ENCODE measurements at places on chromosomes 16 and 17.

GRCh38 chr16:57127037-57127763, 34.8 kb downstream of the CPNE2 start:
- DNase-seq, result no peak

DNA sequence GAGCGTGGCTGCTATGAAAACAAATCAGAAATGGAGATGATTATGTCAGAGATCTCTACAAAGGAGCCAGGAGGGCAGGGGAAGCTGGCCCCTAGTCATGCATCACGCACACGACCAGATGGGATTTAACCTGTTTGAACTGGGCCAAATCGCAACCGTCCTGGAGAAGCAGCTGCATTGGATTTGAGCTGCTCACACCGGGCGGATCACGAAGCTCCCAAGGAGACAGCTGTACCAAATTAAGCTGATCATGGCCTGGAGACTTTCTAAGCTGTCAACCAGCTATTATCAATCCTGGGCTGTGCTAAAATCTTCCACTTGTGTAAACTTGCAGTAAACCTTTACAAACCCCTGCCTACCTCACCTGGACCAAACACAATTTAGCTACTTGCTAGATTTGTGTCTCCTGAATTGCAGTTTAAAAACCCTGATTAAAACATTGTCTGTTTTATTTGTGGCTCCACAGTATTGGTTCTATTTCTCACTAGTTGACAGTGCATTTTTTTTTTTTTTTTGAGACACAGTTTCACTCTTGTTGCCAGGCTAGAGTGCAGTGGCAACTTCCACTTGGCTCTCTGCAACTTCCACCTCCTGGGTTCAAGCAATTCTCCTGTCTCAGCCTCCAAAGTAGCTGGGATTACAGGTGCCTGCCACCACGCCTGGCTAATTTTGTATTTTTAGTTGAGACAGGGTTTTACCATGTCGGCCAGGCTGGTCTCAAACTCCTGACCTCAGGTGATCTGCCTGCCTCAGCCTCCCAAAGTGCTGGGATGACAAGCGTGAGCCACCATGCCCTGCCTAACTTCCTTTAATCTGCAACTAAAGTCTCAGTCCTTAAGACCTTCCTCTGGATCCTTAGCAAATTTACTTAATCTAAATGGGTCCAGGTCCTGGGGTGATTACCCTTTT, 98.3 kb upstream of the GRIN2A start:
- DNase-seq, result peak; percentile 97

DNA sequence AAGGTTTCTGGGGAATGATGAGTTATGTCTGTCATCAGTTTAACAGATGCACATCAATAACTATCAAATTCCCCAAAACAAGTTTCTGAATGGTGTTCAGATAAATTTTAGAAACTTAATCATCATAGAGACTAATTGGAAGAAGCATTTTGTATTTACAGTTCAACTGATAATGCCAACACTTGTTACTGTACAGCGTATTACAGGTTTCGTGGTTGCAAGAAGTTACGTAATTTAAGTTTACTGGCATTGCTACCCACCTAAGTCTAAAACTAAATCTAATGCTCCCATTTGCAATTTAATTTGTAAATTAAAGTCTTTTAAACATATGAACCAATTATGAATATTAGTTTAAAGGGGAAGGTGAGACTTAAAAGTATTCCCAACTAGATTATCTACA, 3.0 kb downstream of the SRSF1 start:
- DNase-seq, result no peak

DNA sequence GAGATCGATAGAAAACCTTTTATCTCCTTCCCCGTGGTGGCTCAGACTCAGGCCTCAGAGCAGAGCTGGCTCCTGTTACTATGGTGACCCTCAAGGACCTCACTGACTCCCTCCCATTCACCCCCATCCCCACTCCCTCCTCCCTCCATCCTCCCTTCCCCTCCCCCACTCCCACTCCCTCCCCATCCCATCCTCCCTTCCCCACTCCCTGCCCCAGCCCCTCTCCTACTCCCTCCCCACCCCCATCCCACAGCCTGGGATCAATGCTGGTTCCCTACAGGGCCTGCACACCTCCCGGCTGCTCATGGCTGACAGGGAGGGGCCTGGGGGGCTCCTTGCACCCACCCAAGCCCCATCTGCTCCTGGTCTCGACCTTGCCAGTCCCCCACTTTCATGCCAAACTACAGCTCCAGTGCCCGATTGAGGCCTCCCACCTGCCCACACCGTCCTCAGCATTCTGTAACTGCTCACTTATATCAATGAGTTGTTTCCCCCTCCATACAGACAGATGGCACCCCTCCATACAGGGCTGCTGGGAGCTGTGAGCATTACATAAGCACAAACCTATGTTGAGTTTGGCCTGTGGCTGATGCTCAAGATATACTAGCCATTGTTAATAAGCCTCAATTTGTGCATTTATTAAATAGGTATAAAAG, 11.6 kb upstream of the RAI1 start:
- DNase-seq, result peak; percentile 75

DNA sequence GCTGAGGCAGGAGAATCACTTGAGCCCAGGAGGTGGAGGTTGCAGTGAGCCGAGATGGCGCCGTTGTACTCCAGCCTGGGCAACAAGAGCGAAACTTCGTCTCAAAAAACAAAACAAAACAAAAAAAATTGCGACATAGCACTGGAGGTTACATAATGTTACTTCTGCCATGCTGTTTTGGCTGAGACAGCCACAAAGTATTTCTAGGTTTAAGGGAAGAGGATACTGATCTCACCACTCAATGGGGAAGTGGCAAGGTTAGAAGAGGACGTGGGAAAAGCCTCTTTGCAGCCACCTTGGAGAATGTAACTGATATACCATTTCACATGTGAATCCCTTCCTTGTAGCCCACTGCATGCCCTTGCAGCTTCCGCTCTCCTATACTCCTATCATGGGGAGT, 131.2 kb upstream of the NLRP1 start:
- DNase-seq, result no peak

- no peak for DNase-seq
Observed at GRCh38 chr16:314795-315299, 31.9 kb downstream of the PDIA2 start.

- DNase-seq, result no peak
Observed at GRCh38 chr17:38425744-38426143, 2.5 kb upstream of the ARHGAP23 start.

- DNase-seq, result peak; percentile 95
Observed at GRCh38 chr17:49201481-49201927, 8.9 kb downstream of the GNGT2 start.

DNA sequence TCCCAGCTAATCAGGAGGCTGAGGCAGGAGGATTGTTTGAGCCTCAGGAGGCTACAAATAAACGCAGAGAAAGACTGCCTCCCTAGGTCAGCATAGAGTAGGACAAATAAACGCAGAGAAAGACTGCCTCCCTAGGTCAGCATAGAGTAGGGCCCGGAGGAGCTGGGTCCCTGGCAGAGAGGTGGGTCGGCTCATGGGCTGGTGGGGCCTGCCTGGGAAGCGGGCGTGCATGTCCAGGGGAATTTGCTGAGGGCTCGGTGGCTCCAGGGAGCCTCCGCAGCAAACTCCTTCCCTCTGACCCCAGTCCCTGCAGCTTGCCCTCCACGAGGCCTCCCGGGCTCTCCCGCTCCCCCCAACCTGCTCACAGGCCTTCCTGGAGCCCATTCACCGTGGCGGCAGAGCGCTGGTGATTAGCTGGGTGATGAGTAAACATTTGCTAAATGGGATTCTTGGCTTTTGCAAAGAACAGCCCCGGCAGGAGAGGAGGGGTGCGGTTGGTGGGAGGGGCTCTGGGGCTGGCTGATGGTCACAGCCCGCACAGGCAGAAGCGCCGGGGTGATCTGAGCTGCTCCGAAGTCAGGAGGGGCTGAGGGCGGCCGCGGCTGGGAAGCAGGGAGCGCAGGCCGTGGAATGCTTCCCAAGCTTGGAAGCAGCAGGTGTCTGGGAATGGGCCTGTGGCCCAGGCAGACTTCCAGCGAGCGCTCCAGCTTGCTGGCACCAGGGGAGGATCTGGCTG, 93.1 kb downstream of the RTN4RL1 start:
- DNase-seq, result peak; percentile 93

DNA sequence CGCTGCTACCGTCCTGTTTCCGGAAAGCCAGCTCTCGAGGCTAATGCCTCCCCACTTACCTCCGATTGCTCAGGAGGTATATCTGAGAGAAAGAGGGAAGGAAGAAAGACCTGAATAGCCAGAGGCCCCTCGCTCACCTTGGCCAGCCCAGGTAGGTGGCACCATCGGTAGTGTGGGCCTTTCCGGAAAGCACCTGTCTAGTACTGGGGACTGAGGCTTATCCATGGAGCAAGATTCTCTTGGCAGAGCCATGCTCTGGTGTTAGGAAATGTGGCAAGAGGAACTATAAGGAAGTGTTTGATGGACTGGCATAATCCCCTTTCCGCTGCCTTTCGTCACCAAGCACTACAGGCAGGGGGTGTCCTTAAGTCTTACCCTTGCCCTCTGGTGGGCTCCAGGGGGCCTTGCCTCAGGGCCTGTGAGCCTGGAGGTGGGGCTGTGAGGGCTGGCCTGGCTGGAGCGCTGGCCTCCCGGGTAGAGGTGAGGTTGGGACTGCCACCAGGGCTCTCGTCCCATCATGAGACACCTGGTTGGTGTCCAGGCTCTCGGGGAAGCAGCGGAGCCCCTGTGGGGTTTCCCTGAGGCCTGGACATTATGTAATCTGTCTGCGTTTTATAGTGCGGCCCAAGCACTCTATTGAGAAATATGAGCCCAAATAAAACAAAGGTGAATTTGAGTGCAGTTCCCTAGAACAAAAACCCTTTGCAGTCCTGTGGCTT, 2.9 kb downstream of the CMIP start:
- peak; percentile 23 for DNase-seq

DNA sequence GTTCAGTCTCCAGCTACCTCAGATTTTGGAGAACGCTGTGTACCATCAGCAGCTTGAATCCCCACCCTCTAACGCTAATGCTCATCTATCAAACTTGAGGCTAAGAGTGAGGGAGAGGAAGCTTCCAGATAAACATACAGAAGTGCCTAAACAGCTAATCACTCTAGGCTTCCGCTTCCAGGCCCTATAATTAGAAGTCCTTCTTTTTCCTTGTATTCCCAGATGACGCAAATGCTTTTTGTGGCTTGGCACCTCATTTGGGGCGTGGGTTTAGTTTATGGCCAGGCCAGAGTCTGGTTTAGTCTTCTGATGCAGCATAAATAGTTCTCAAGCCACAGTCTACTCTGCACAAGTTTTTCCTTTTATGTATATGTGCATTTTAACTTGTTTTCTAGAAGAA, 263.4 kb downstream of the BCAS3 start:
- no peak for DNase-seq

DNA sequence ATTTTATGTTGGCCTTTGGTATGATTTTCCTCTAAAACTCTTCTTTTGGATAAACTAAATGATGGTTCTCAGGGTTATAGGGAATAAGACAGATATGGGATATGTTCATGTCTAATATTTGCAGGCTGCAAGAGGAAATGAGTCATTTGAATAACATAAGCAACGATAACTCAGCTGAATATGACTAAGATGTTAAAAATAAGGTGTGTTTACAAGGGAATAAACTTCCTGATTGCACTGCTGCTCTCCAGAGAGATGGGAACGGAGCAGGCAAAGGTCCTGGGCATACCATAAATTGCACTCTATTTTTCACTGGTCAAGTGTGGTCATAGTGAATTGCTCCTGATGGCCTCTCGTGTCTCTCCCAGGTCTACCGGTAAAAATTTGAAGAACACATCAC, 666.2 kb downstream of the TOX3 start:
- DNase-seq, result no peak

GRCh38 chr17:80798595-80799537, 192.8 kb upstream of the CHMP6 start:
- no peak for DNase-seq

DNA sequence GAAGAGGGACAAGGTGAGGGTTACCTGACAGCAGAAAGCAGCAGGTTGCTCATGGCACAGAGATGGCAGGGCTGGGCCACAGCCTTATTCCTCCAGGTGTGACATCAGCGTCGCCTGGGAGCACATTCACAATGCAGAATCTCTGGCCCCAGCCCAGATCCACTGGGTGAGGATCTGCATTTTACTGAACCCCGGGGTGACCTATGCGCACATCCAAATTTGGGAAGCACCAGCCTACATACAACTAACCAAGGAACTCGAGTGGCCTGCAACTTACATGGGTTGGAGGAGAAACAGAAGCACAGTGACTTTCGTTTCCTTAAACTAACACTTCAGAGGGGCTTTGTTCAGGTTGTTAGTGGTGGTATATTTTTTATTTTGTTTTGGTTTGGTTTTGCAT, 17.6 kb downstream of the CPPED1 start:
- no peak for DNase-seq

- no peak for DNase-seq
Observed at GRCh38 chr17:41895617-41896016, 23.1 kb downstream of the ACLY start.

- DNase-seq, result no peak
Observed at GRCh38 chr17:69508814-69509213, 94.3 kb downstream of the MAP2K6 start.

GRCh38 chr16:46991729-46992704, 18.5 kb upstream of the DNAJA2 start:
- DNase-seq, result no peak
